ENCODE measurements at places on chromosomes 6 and 20. TPM values are rescaled to one million over a fixed set of nuclear protein-coding genes. Genes with fewer than 3 reads are reported as not detected.

LPIN3 gene
- polyA plus RNA-seq: 2.6 TPM

HLA-DMB gene
- 4.8 TPM for polyA plus RNA-seq

CST5 gene
- not detected for polyA plus RNA-seq

TP53TG5 gene
- 0.68 TPM for polyA plus RNA-seq

PAK5 gene
- polyA plus RNA-seq: 0.14 TPM

CFB gene
- 1.0 TPM for polyA plus RNA-seq

BAG2 gene
- polyA plus RNA-seq: 11.0 TPM

ZKSCAN3 gene
- polyA plus RNA-seq: 6.3 TPM

FAM217A gene
- polyA plus RNA-seq: 0.96 TPM
